ENCODE measurements at places on chromosomes 1 and 21.

DNA sequence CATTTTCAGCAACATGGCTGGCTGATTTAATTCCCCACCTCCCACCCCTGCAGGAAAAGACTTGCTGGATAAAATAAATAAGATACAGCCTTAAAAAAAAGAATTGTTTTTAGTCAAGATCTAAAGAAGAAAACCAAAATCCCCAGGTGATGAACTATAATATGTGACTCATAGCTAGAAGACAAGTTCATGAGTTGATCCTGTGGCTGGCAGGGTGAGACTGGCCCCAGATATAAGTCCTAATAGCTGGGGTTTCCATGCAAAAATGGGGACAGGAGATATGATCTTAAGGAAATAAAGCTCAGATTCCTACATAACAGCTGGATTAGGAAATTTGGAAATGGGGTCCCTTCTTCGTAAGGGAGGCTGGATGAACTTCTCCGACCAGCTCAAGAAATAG, 21.9 kb upstream of the RGSL1 start:
- DNase-seq = no peak

- DNase-seq = no peak
Measured at GRCh38 chr1:201499191-201499590, 7.7 kb downstream of the CSRP1 start.

- DNase-seq = no peak
Measured at GRCh38 chr1:62040450-62040849, 154.2 kb upstream of the L1TD1 start.

DNA sequence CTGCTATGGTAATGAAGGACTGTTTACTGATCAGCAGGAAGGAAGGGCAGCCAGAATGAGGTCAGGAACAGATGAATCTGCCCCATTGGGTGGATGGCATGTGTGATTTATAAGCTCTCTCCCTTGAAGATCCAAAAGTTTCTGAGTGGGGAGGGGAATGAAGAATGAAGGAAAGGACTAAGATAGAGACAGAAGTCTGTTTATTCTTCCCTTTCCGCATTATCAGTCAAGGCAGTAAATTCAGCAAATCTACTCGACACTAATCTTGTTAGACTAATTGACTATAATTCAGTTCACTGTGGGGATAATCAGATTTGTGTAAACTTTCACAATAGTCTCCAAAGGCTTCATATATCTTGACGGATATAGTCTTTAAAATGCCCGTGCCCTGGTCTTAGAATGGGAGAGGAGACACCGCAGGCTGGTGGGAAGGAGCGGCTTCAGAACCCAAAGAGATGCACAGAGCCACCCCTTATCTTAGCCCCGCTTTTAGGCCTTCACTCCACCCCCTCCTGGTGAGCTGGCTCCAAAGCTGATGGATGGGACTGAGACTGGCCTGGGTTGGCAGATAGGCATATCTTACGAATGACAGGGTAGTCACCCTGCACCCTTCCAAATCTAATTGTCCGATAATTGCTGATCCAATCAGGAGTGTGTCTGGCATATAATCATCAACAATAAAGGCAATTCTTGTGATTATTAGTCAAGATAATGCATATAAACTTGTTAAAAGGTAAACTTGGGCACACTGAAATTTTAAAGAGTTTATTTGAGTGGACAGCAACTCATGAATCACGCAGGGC, 76.0 kb upstream of the PPM1J start:
- DNase-seq = no peak

DNA sequence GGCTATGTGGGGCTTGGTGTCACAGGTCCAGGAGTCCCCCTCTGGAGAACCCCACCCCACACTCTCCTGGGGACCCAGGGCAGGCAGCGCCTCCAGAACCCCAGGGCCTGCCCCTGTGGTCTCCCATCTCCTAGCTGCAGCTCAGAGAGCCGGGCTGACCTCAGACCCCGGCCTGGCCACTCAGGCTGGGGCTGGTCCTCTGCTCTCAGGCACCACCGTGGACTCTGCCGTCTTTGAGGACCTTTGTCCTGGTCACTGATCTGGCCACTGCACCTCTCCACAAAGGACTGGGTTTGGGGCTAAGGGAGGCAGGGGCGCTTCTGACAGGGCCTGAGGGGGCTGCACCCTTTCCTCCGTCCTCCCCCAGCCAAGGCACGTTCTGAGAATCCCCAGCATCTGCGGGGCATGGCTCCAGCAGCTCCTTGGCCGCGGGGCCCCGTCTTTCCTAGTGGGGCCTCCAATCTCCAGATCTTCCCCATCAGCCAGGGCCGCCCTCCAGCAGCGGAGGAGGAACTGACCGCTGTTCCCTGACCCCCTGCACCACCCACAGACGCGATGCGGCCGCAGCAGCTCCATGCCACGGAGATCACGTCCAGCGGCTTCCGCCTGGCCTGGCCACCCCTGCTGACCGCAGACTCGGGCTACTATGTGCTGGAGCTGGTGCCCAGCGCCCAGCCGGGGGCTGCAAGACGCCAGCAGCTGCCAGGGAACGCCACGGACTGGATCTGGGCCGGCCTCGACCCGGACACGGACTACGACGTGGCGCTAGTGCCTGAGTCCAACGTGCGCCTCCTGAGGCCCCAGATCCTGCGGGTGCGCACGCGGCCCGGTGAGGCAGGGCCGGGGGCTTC, 3.3 kb downstream of the VWA1 start:
- no peak for DNase-seq

GRCh38 chr1:111110197-111110899, 29.5 kb downstream of the DRAM2 start:
- no peak for DNase-seq

- peak; percentile 46 for DNase-seq
Measured at GRCh38 chr21:46183910-46184624, at the start of gene SPATC1L. Gene SPATC1L, minus strand, starts transcription at chr21:46184459. Its CDS starts 1,643 bp downstream, at chr21:46182816.

- DNase-seq = no peak
Measured at GRCh38 chr1:61089741-61090140, 7.4 kb downstream of the NFIA start.

GRCh38 chr1:85471558-85471957, 6.6 kb upstream of the DDAH1 start:
- no peak for DNase-seq

GRCh38 chr1:205328476-205328875, 6.9 kb upstream of the NUAK2 start:
- no peak for DNase-seq

GRCh38 chr1:244054924-244055263, 3.8 kb downstream of the ZBTB18 start:
- DNase-seq = no peak

GRCh38 chr1:100456880-100457279, 81.1 kb upstream of the GPR88 start:
- no peak for DNase-seq

- DNase-seq = no peak
Measured at GRCh38 chr1:162081316-162081715, 11.8 kb downstream of the NOS1AP start.

GRCh38 chr1:187938092-187938491, 1109.3 kb downstream of the PLA2G4A start:
- no peak for DNase-seq
